GM12864 (cell line): ENCODE measurements at places on chromosomes 7 and 10.

- DNase-seq, result no peak
Measured at GRCh38 chr10:29535012-29535777, 99.6 kb downstream of the SVIL start.

DNA sequence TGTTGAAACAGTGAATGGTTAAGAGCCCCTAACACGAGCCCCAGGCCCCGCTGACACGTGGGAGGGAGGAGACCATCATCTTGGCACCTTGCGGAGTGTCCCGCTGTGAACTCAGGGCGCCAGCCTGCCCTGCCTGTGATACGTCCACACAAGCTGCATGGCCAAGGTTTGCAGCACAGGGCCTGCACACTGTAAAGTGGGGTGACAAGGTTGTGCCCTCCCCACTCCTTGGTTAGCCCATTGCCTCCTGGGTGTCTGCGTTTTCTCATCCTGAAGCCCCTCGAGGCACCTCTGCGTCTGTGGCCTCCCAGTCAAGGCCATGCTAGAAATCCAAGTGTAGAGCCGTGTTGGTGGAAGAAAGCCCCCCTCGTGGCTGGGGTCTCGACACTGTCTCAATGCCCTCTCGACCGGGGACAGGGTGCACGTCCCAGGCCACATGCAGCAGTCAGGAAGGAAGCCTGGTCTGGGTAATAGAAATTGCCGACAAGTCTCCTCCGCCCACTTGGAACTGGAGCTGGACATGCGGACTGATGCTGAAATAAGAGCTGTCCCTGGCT is 192.1 kb downstream of the DNAJB6 start:
- no peak for DNase-seq

DNA sequence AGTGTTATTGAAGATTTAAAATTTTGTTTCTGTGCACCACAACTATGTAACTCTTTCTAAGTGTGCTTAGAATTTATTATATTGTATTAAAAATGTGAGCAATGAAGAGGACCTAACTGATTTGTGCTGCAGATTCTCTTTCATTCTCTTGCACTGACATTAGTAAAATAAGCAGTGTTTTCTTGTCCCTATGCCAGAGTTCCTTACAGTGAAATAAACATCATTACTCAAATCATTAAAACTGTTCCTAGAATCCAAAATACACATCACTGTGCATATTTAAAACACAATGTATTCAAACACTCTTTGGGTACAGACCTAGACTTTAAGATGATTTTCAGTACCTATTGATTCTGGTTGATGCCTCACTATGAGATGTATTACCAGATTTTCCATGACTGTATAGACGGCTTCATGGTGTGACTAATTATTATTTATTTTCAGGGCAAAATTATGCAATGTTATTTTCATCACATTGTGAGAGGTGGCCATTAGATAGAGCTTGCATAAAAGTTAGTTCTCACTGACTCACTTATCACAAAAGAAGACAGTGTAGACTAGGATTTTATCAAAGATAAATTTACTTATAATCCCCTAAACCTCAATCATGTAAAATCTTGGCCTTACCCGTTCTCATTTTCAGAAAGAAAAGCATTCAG is 93.4 kb downstream of the PTPRZ1 start:
- DNase-seq, result no peak

- no peak for DNase-seq
Measured at GRCh38 chr10:109467551-109467950, 455.8 kb downstream of the XPNPEP1 start.
